Forelimb muscle (tissue), 1 donor: ENCODE measurements at places on chromosomes 12 and 14. TPM values are rescaled to one million over a fixed set of nuclear protein-coding genes. Genes with fewer than 3 reads are reported as not detected.

DNA sequence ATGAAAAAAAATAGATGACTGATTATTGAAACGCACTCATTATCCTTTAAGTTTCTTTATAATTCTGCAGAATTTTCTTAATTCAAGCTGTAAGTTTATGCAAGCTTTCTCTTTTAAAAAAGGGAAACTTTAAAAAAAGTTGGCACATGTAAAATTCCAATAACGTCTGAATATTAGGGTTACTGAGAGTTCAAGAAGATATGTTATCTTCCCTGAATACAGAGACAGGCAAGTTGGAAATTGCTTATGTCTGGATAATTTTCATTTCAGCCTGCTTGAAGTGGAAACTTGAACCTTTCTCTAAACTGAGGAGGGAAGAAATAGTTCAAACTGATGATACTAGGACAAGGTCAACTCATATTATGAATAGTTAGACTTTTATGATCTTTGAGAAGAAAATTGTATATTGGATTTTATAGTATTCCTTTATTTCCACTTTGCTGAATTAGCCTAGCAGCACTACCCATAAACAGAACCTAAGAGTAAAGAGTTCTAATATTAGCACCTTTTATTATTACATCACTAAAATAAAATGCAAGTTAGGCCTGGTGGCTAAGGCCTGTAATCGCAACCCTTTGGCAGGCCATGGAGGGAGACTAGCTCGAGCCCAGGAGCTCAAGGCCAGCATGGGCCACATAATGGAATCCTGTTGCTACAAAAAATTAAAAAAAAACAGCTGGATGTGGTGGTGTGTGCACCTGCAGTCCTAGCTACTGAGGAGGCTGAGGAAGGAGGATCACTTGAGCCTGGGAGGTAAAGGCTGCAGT is 288.0 kb downstream of the TRHDE start:
- DNase-seq, result no peak

DNA sequence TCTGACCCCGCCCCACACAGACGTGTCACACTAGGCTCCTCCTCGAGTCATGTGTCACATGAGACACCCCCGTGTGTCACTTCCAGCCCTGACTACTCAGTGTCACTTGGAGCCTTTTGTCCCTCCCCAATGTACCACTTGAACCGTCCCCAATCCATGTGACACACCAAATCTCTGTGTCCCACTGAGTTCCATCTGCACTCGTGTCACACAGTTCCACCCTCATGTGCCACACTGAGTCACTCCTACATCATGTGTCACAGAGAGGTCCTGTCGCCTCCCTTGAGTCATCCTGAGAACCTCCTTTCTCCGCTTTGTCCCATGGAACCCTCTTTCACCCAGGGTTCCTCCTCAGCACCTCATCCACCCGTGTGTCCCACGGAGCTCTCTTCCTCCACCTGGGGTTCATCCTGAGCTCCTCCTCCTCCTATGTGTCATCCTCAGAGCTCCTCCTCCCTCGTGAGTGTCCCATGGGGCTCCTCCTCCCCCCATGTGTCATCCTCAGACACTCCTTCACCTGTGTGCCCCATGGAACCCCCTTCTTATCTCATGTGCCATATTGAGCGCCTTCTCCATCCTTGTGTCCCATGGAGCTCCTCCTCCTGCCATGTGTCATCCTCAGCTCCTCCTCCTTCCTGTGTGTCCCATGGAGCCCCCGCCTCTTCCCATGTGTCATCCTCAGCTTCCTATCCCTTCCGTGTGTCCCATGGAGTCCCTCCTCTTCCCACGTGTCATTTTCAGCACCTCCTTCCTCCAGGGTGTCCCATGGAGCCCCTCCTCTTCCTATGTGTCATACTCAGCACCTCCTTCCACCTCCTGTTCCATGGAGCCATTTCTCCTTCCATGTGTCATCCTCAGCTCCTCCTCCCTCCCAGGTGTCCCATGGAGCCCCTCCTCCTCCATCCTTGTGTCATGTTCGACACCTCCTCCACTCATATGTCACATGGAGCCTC is 32.0 kb downstream of the RTL1 start:
- no peak for DNase-seq

RPL36AL gene
- 141 TPM for polyA plus RNA-seq

GRCh38 chr14:36827861-36828260 is 166.2 kb downstream of the PAX9 start:
- no peak for DNase-seq

IFNG-AS1 gene
- 0.15 TPM for polyA plus RNA-seq

GRCh38 chr14:90645842-90646443 is 170.3 kb downstream of the TTC7B start:
- no peak for DNase-seq

TGFB3 gene
- polyA plus RNA-seq, result 104 TPM

DNA sequence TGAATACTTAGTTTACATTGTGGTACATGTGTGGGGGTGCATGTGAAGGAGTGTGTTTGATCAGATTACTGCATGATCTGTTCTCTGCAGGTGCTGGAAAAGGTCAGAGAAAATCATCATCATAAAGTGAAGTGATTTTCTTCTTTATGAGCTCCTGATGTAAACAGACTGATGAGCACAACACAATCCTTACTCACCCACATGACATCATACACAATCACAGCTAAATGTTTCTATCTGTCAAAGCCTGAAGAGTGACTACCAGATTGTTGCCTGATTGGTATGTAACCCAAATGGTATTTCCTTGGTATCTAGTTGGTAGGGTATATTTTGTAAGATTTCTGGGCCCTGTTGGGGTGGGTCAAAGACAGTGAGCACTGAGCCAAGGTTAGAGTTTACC is 270.8 kb downstream of the FOXG1 start:
- no peak for DNase-seq

- DNase-seq, result no peak
Measured at GRCh38 chr12:89343127-89343526, 9.2 kb downstream of the DUSP6 start.

- no peak for DNase-seq
Measured at GRCh38 chr12:18284386-18284785, 23.1 kb downstream of the PIK3C2G start.

DNA sequence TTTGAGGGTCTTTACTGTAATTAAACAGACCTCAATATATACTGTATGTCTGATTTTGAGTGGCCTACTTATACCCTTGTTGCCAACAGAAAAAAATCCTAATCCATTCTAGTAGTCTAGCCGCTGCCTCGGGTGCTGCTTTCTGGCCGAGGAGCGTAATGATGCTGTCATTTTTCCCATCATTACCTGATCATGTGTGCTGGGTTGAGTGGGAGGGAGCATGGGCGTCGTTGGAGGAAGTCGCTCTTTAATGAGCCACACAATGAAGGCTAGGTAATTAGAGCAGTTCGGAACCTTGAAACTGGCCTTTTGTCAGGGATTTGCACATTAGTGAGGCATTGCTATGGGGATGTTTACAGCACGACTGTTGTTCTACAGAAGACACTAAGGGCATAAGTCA is 76.1 kb upstream of the RFX4 start:
- DNase-seq, result no peak

PZP gene
- polyA plus RNA-seq, result 0.68 TPM

WNT5B gene
- polyA plus RNA-seq, result 34.3 TPM

P2RX4 gene
- polyA plus RNA-seq, result 9.9 TPM

DNA sequence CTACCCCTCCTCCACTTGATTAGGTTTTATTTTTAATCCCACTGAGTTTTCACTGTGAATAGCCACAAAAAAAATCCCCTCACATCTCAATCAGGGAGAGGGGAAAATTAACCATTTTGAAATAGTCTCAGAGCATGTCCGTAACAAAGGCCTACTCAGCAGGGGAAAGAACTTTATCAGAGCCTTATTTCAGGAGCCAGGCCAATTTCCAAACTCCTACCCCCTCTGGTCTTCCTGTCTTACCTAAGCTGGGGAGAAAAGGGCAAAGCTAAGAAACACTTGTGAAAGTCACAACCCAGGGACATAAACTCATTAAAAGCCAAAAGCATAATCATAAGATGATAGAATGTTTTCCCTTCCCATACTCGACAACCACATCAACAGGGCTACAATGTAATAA is 260.3 kb upstream of the DIO3 start:
- DNase-seq, result no peak

KRT7 gene
- polyA plus RNA-seq, result 0.86 TPM

ANO2 gene
- 4.0 TPM for polyA plus RNA-seq

NKX2-1 gene
- polyA plus RNA-seq, result not detected

SLC10A1 gene
- polyA plus RNA-seq, result not detected

DNA sequence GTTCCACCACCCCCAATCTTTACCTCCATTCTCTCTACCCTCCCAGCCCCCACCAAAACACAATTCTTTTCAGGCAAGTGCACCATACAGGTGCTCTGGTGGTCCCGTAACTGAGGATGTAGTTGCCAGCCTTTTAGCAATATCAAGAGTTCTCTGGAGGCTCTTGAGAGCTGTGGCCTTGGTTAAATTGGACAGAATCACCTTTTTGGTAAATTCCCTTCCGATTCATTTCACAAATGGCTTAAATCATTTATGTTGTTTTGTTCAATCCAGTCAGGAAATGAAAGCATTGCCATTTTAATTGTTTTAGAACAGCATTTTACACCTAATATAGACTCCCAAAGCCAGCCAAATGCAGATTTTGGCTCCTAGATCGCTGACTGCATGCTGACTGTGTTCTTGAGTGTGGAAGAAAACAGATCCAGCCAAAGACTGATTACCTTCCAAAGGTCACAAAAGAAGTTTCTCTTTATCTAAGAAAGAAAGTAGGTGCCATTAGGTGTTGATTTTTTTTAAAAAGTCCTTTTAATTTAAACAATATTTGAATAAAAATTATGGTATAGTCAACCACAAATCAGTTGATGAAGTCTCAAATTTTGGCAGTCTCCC is 25.6 kb downstream of the CRADD start:
- DNase-seq, result no peak

- DNase-seq, result no peak
Measured at GRCh38 chr12:49489720-49490119, 49.1 kb upstream of the KCNH3 start.

DNA sequence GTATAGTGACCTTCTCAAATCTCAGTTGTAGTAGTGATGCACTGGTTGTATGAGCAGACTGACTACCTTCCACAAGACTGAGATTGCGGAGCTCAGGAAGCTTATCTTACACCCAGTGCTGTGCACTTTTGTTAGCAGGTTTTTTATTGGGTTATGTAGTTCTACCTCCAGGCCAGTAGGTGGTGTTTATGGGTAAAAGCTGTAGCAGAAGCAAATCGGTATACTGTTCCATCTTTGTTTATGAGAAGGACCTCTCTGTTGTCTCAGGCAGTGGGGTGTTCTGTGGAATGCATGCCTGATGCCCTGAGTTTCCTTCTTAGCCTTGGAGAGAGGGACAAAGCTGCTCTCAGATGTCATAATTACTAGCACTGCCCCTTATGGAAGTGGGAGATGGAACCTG is 217.8 kb downstream of the LRFN5 start:
- no peak for DNase-seq

DNA sequence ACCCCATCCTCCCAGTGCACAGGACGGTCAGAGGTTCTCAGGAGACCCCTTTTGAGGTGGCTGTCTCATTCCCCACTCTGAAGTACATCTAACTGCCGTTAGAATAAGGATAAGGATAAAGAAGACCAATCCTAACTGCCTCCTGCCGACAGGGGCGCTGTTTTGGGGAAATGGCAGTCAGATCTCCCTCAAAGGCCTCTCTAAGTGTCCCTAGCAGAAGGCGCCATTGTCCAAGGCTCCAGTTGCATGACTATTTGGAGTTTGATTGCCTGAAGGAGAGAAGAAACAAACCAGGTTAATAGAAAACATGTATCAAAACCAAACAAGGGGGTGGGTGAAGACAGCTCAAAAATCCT is 29.1 kb upstream of the KLRB1 start:
- no peak for DNase-seq

DNA sequence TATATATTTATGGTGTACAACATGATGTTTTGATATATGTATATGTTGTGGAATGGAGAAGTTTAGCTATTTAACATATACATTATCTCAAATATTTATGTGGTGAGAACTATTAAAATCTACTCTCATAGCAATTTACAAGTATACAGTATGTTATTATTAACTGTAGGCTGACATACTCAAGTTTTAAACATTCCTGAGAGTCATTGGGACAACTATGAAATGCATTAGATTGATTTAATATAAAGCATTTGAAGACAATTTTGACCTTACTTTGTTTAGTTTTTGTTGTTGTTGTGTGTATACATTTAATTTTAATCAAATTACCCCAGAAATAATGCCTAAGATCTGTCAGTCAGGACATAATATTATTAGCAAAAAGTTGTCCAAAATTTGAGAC is 99.5 kb downstream of the LRRK2 start:
- DNase-seq, result no peak

GRCh38 chr12:54428050-54429013 is 9.3 kb upstream of the ITGA5 start:
- DNase-seq, result no peak

DNA sequence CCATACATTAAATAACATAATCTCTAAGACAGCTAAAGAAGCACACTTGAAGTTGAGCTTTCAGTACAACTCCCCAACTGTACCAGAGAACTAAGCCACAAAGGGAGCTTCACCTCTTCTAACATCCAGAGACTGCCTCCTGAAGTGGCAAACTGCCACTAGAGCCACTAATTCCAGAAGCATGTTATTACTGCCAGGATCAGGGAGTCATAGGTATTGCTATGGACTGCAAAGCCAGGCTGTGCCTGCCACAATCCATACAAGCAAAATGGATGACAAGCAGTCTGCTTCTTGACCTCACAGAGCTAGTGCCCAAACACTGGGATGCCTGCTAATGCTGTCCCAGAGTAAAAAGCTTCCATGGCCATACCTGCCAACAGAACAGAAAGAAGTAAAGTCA is 160.1 kb downstream of the STXBP6 start:
- DNase-seq, result no peak

- no peak for DNase-seq
Measured at GRCh38 chr14:59863806-59864525, 6.6 kb downstream of the RTN1 start.

DNA sequence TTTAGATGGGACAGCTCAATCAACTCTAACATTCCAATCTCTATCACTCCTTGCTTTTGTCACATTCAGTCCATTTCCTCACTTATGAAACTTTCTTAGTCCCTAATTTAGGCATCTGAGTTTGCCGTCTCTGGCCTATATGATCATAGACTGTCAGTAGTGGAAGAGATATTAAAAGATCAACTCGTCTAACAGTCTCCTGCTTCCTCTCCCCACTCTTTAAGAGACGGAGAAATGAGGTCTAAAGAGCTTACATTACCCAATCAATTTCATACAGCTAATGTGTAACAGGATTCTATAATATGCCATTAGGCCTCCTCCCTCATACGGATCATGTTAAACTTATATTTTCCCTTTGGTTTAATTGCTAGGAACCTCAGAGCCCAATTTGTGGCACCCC is 6.5 kb upstream of the ATP23 start:
- no peak for DNase-seq
